ENCODE measurements at places on chromosomes 2 and 18. TPM values are rescaled to one million over a fixed set of nuclear protein-coding genes. Genes with fewer than 3 reads are reported as not detected.
A peak's percentile ranks its signal among the peaks of the same experiment; 100 is the strongest.

KIF3C gene
- total RNA-seq: 4.0 TPM

VWA3B gene
- total RNA-seq: 3.2 TPM

DNA sequence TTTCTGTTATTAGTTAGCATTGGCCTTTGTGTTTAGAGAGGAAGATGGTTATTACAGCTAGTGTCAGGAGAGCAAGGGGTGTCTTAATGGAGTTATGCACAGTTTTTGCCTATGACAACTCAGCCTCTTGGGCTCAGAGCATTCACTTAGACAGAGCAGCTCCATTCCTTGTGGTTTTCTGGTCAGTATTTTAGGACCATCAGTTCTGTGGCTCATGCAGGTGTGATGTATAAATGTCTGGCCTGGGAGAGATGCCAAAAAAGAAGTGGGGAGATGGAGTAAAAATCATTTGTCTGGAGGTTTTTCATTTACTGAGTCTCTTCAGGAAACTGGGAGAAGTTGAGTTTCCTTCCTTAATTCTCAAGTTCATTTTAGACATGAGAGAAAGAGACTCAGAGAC is 79.7 kb downstream of the PRKCE start:
- no peaks in the 10 kb centered on the region for H3K36me3 ChIP-seq
- no peak for DNase-seq
- no peak overlapping the region for H3K4me3 ChIP-seq

- H3K4me1 ChIP-seq: no peaks in the 10 kb centered on the region
- H3K36me3 ChIP-seq: no peaks in the 10 kb centered on the region
- no peaks in the 10 kb centered on the region for H3K27me3 ChIP-seq
- DNase-seq: peak; percentile 14
These were observed 161.3 kb downstream of the RTP5 start for GRCh38 chr2:242030858-242031257.

KCNG2 gene
- not detected for total RNA-seq

EML6 gene
- 2.5 TPM for total RNA-seq

RAPH1 gene
- total RNA-seq: 26.1 TPM

SPATS2L gene
- 187 TPM for total RNA-seq

DNA sequence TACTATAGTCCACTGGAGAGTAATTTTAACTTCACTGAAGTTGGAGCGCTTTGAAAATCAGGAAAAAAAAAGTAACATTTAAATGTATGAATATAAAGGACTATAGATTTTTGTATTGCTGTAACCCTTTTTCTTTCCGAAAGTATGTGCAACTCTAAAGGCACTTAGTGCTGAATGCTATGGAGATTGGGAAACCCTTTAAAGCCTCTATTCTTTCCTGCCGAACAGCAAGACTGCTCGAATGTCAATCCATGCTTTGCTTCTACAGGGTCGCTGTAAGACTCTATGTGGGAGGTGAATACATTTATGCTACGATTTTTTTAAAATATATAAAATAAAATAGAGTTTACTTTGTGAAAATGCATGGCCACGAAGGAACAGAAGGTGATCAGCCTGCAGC is 825 bp downstream of the GRB14 start:
- H3K27ac ChIP-seq: no peak overlapping the region
- H3K36me3 ChIP-seq: no peaks in the 10 kb centered on the region
- DNase-seq: no peak
- H3K27me3 ChIP-seq: no peaks in the 10 kb centered on the region
- peak overlapping the region; percentile 54 for H3K4me3 ChIP-seq

- H3K27me3 ChIP-seq: no peaks in the 10 kb centered on the region
- H3K27ac ChIP-seq: peak overlapping the region; percentile 76
- H3K4me3 ChIP-seq: no peak overlapping the region
- peaks cover 10% of the 10 kb centered on the region for H3K4me1 ChIP-seq
- H3K36me3 ChIP-seq: no peaks in the 10 kb centered on the region
- no peak for DNase-seq
These were observed 41.9 kb upstream of the ODC1 start for GRCh38 chr2:10489842-10490555.

- H3K4me3 ChIP-seq: no peak overlapping the region
- no peaks in the 10 kb centered on the region for H3K36me3 ChIP-seq
- H3K27ac ChIP-seq: no peak overlapping the region
- DNase-seq: no peak
These were observed 60.2 kb downstream of the CHRNA1 start for GRCh38 chr2:174704061-174704460.

GRCh38 chr2:52107124-52107523 is 1075.2 kb upstream of the NRXN1 start:
- no peak for DNase-seq
- no peak overlapping the region for H3K4me3 ChIP-seq
- H3K27ac ChIP-seq: no peak overlapping the region
- H3K36me3 ChIP-seq: no peaks in the 10 kb centered on the region
- no peaks in the 10 kb centered on the region for H3K4me1 ChIP-seq

DNA sequence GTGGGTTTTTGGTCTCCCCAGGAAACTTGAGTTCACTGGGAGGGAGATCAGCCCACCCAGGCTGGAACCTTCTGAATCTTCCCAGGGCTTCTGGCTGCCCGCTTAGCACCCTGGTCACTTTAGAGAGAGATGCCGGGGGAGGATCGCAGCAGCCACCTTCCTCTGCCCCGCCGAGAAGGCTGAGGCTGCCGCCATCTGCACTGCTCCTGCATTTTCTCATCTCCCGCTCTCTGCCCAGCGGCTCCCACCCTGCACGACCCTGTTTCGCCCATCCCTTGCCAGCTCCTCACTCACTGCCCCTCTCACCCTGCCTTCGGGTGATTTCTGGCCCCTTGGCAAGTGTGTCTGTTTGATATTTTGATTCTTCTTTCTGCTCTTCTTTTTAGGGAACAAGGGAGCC is 82.6 kb upstream of the ATG16L1 start:
- no peak overlapping the region for H3K27ac ChIP-seq
- no peaks in the 10 kb centered on the region for H3K36me3 ChIP-seq
- no peak overlapping the region for H3K4me3 ChIP-seq
- H3K27me3 ChIP-seq: no peaks in the 10 kb centered on the region

DNA sequence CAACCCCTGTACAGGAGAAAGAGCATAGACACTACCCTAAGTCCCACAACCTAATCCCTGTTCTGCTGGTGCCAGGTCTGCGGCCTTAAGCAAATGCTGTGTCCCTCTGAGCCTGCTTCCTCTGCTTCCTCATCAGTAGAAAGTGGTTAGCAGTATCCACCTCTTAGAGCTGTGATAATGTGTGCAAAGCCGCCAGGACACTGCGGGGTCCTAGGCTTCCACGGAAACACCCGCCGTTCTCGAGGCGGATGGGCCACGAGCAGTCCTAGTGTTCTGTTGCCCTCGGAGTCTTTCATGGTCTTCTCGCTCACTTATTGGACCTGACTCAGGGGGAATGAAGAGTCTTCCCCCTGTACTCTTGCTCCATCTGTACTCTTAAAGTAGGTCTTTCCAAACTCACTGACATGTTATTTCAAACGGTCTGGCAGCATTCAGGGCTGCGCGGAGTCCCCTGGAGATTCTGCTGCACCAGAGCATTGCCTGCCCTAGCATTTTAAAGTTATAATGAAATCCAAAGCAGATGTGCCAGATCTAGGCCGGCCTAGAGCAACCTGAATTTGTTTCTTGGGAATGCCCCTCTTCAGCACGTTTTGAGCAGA is 107.2 kb upstream of the ZNF236 start:
- H3K36me3 ChIP-seq: no peaks in the 10 kb centered on the region
- H3K27me3 ChIP-seq: no peaks in the 10 kb centered on the region
- DNase-seq: no peak
- no peaks in the 10 kb centered on the region for H3K4me1 ChIP-seq
- no peak overlapping the region for H3K4me3 ChIP-seq
- H3K27ac ChIP-seq: no peak overlapping the region

DNA sequence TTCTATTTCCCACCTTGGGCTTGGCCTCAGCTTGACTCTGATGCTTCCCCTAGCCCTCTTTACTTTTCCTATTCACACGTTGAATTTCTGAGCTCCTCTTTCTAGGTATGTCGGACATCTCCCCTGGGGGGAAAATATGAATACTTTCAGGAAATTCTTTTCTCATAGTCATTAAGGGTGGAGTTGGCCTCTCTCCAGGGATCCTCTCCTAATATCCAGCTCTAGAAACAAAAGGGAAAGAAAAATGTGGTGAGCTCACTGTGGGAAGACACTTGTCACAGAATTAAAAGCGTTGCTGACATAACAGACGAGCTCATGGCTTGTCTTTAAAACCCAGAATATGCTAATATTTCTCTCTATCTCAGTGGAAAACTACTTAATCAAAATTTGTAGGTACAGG is 132.7 kb upstream of the MEX3C start:
- H3K27me3 ChIP-seq: no peaks in the 10 kb centered on the region
- H3K36me3 ChIP-seq: no peaks in the 10 kb centered on the region
- H3K4me1 ChIP-seq: no peaks in the 10 kb centered on the region
- no peak overlapping the region for H3K27ac ChIP-seq
- no peak for DNase-seq

YPEL5 gene
- 78.7 TPM for total RNA-seq

DNA sequence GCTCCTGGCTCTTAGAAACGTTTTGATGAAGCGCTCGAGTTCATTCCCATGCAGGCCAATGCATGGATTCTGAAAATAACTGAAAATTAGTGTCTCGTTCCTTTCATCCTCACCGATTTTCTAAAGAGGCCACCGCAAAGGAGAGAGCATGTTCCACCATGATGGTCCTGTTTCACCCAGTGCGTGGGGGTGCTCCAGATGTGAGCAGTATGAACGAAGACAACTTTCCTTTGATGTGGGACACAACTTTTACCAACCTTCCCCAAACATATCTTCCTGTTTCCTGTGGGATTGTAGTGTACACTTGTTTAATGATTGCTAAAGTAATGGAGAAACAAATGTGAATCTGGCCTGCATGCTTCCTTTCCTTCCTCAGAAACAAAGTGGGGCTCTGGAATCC is 114.5 kb downstream of the PRPF40A start:
- no peaks in the 10 kb centered on the region for H3K27me3 ChIP-seq
- no peak for DNase-seq
- H3K27ac ChIP-seq: no peak overlapping the region
- H3K36me3 ChIP-seq: no peaks in the 10 kb centered on the region
- H3K4me1 ChIP-seq: no peaks in the 10 kb centered on the region

DNA sequence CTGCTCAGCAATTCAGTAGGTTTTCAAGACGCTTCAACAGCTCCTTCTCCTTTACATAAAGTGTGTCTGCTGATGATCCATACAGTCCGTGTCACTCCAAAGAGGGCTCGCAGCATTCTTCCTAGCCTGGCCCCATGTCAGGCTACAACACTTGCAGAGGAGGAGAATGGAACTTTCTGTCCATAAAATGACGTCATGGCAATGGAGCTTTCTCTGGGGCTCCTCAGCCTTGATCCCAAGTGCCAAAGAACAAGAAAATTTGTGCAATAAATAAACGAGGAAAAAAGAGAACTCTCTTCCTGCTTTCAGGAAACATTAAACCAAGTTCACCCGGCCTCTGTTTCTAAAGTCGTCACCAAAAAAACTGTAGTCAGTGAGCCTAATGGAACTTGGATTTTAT is 199.5 kb upstream of the MEIS1 start:
- no peak overlapping the region for H3K4me3 ChIP-seq
- no peaks in the 10 kb centered on the region for H3K36me3 ChIP-seq
- H3K4me1 ChIP-seq: no peaks in the 10 kb centered on the region
- no peak overlapping the region for H3K27ac ChIP-seq
- no peak for DNase-seq

DNA sequence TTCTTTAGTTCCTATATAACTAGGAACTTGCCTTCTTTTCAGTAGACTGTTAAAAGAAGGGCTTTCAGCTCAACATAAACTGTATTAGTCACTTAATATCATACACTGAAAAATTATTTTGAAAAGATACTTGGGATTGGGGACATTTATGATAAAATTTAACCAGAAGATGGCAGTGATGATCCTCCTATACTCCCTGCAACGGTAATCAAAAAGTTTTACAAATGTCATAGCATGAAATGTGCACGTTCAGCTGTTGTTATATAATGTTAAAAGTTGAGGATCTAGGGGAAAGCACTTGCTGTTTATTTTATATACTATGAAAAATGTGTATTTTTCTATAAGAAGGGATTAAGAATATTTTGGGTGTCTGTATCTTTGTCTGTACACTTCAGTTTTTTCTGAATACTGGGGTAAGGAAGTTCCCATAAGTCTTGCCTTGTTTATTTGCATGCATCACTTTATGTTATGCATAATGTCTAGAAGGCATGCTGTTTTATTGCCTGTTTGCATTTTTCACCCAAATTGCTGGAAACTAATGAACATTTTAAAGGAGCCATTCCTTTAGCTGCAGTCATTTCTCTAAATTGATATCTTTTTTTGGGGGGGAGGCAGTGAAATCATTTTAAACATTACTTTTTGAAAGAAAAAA is 19.0 kb downstream of the DYNC1I2 start:
- H3K27ac ChIP-seq: no peak overlapping the region
- H3K4me1 ChIP-seq: no peaks in the 10 kb centered on the region
- H3K36me3 ChIP-seq: peaks cover 4% of the 10 kb centered on the region
- H3K4me3 ChIP-seq: no peak overlapping the region
- no peaks in the 10 kb centered on the region for H3K27me3 ChIP-seq

- no peak overlapping the region for H3K4me3 ChIP-seq
- no peaks in the 10 kb centered on the region for H3K4me1 ChIP-seq
- H3K27ac ChIP-seq: no peak overlapping the region
These were observed 57.7 kb downstream of the TTC32 start for GRCh38 chr2:19843992-19844515.

DNA sequence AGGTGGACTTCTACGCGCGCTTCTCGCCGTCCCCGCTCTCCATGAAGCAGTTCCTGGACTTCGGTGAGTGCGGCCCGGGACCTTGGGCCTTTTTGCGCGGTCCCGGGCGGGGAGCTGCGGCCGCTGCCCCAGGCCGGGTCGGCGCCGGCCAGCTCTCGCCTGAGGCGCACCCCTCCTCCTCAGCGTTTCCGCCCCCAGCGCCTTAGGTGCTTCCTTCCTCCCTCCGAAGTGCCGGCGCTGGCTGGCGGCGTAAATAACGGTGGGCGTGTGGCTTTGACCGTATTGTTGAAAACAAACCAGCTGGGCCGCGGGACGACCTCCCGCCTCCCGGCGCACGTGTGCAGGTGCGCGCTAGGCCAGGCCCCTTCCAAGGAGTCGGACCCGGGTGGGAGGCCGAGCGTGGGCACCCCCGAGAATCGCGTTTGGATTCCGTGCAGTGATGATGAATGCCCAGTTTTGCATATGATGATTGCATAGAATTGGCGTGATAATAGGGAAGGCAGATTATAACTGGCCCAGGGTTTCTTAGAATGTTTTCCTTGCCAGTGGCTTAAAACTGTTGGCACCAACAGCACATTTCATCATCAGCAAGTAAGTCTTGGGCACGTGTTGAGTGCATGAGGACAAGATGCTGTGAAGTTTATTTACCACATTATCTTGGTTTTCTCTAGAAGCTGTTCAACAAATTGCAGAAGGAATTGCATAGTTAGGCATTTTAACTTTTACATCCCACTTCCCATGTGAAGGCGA is 569 bp downstream of the PDK1 start:
- H3K27me3 ChIP-seq: no peaks in the 10 kb centered on the region
- H3K27ac ChIP-seq: peak overlapping the region; percentile 96
- peak overlapping the region; percentile 96 for H3K4me3 ChIP-seq
- H3K36me3 ChIP-seq: no peaks in the 10 kb centered on the region
- peak; percentile 74 for DNase-seq
- no peaks in the 10 kb centered on the region for H3K4me1 ChIP-seq

RGPD4 gene
- not detected for total RNA-seq

All from colonic mucosa (tissue), 4 donors.